ENCODE measurements at places on chromosomes 7 and 10. TPM values are rescaled to one million over a fixed set of nuclear protein-coding genes. Genes with fewer than 3 reads are reported as not detected.

COL1A2 gene
- total RNA-seq, result 88.8 TPM

CRYGN gene
- total RNA-seq, result not detected

ENTPD1 gene
- total RNA-seq, result 11.2 TPM

EPHA1 gene
- total RNA-seq, result not detected

Measured in heart right ventricle (tissue), 16 donors.